NCI-H510A (cell line): ENCODE measurements at places on chromosomes 5 and 9.
A peak's percentile ranks its signal among the peaks of the same experiment; 100 is the strongest.

DNA sequence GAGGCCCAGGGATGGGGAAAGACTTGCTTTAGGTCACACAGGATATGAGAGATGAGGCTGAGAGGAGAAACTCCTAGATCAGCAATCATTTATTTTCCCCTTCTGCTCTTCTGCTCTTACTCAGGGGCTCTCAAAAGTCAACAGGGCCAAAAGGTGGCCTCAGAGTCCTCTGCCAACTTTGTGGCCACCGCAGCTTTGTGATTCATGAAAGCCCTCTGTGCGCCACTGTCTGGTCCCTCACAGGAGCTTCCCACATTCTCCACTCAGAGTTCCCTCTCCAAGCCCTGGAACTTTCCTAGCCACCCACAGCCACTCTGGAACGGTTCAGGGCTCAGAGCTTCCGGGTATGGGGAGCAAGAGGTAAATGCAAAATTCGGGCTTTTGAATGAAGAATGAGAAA is 82.4 kb downstream of the COL27A1 start:
- no peak for DNase-seq

- no peak for DNase-seq
These were observed 101.9 kb downstream of the NLN start for GRCh38 chr5:65823845-65824445.

GRCh38 chr5:150243590-150243989 is 46.0 kb downstream of the CAMK2A start:
- no peak for DNase-seq

DNA sequence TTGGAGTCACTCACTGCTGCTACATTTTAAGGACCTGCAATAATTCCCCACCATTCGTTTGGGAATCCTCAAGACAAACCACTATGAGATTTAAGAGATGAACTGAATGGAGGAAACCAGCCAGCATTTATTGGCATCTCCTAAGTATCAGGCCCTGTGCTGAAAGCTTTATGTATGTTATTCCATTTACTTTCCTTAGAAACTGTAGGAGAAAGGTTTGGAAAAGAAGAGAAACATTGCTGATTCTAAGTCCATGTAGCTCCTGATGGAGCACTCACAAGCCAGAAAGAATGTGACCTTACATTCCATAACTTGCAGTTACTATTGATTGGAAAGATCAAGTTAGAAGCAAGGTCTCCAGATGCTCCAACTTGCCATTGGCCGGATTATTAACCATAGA is 267.4 kb downstream of the GAS1 start:
- DNase-seq, result no peak

DNA sequence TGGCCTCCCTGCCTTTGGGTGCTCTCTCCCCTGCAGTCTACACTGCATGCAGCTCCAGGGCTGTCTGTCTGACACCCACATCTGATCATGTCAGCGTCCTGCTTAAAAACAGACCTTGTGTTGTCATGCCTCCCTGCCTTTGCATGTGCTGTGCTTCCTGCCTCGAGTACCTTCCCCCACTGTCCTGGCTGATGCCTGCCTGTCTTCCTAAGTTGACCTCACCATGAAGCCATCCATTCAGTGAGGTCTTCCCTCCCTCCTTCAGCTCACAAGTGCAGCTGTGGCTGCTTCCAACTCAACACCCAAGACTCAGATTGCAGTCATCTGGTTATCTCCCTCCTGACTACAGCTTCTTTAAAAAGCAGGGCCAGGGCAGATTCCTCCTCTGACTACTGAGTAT is 5.5 kb downstream of the ANGPTL2 start:
- DNase-seq, result no peak

DNA sequence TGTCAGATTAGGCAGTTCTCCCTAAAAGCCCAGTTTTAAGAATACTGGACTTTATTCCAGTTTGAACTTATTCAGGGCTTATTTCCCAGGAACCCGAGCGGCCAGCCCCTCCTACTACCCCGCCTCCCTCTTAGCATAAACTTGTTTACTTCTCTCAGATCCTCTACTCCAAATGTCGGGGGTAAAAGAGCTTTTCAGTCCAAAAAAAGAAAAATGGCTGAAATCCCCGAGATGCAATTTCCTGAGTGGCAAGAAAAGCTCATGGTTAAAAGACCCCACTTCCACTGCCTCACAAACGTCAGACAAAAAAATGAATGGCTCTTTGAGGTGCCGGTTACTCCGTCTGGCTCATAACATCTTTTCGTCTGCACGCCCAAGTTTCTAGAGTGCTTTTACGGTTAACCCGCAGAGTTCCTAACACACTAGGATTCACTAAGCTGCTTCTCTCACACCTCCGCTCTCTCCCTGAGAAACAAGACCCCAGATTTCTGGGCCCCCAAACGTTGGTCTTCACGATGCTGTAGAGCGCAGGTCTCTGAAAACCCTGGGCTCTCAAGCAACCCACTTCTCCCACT is 402 bp downstream of the BRD8 start:
- DNase-seq, result no peak

DNA sequence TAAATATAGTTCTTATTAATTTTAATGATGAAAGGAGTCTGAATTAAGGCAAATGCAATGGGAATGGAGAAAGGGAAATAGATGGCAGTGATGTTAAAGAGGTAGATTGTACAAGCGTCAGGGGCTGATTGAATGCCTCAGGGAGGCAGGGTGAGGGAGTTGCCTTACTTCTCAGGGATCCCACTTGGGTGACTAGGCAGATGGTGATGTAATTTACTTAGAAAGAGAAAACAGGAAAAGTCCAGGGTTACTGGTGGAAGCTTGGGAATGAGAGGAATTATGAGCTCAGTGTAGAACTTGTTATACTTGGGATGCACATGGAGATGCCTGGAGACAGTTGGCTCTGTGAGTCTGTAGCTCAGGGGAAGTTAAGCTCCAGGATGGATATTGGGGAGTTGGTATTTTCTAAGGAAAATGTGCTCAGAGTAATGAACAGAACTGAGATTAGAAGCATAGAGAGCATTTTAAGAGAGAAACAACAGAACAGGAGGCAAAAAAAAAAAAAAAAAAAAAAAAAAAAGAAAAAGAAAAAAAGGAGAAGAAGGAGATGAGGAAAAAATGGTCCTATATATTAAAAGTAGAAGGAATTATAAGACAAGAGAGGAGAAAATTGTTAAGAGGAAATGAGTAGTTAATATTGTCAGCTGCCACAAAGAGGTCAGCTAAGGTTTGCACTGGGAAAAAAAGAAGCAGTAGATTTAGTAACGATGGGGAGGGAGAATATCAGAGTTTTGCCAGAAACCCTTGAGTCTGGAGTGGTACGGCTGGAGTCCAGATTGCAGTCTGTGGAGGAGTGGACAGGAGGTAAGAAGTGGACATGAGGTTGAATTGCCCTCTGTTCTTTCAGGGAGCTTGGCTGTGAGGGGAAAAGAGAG is 88.0 kb upstream of the ELL2 start:
- no peak for DNase-seq

DNA sequence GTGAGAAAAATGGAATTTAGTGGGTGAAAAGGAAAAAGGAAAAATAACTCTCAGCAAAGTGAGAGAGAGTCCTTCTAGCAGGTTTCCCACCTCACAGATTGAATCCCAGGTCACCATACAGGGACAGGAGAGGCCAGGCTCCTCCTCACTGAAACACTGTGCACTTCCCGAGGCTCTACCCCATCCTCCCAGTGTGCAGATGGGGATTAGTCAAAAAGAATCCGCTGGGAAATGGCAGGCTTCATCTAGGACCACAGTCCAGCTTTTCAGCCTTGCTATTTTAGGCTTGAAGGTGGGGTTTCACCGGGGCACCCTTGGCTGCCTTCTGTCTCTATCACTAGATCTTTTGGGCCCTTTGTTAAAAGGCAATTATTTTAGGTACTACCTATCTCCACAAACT is 47.8 kb downstream of the YIPF5 start:
- no peak for DNase-seq

- DNase-seq, result no peak
These were observed 960 bp downstream of the CANX start for GRCh38 chr5:179699616-179700237.

DNA sequence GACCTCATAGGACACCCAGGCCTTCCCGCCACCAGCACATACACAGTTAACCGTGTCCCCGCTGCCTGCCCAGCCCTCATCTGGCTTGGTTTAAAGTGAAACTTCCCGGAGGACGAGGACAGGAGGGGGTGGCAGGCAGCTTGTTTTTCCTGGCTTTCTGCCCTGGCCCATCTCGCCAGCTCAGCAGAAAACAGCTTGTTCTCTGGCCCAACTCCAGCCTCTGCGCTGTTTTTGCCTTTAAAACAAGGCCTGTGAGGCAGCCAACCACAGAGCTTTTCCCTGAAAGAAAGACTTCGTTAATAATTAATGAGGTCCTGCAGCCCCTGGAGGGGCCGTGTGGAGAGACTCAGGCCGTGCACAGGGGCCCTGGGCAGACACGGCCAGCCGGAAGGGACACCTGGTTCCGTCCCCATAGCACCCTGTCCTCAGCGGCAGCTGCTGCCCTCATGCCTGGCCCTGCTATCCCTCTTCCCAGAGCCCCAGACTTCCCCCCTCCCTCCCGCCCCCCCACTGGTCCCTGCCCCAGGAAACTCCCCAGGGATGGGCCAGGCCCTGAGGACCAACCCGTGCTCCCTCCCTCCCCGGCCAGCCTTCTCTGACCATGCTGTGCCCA is 108.7 kb downstream of the RXRA start:
- peak; percentile 57 for DNase-seq

DNA sequence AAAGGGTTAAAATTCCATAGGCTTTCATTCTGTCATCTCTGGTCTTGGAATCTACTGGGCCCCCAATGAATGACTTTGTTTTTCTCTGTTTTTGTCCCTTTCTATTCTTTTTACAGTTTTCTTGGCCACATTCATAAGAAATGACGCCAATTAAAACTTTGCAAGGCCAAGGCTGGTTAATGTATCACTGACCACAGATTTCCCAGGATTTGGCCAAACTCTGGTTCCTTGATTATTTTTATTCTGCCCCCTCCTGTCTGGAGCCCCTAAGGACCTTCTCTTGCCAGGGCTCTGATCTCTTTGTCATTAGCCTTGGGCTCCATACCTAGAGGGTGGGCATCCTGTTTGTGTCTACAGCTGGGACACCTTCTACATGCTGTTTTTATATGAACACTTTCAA is 388.9 kb upstream of the PAPPA start:
- DNase-seq, result no peak

DNA sequence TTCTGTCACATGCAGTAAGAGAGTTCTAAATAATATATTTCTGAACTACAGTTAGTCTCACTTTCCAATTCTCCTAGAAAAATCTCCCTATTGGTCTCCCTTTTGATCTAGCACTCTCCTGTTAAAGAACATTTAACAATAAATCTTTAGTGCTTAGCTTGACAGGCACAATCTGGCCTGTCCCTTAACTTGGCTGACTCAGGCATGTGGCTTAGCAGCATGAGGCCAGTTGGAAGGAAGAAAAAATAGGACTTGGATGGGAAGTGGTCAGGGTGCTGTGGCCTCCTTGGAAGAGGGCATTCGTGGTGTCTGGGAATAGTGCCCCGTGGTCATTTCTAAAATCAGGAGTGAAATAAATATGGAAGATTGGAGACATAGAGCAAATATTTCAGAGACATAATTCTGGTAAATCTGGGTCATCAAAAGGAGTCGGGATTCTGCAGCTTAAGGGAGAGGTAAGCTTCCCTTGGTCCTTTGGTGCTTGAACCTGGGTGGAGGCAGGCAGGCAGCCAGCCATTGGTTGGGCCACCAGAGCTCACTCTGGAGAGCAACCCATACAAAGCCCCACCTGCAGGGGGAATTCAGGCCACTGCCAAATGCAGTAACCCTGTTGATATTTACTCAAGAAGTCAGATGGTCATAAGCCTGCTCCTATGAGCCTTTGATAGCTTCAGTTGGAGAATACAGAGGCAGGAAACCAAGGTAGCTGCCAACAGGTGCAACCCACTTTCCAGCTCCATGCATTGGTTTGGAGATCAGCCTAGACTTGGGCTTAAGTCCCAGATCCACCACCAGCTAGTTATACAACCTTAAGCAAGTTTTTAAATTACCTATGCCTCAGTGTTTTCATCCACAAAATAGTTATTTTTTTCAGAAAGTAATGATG is 28.8 kb upstream of the TLE4 start:
- DNase-seq, result no peak

DNA sequence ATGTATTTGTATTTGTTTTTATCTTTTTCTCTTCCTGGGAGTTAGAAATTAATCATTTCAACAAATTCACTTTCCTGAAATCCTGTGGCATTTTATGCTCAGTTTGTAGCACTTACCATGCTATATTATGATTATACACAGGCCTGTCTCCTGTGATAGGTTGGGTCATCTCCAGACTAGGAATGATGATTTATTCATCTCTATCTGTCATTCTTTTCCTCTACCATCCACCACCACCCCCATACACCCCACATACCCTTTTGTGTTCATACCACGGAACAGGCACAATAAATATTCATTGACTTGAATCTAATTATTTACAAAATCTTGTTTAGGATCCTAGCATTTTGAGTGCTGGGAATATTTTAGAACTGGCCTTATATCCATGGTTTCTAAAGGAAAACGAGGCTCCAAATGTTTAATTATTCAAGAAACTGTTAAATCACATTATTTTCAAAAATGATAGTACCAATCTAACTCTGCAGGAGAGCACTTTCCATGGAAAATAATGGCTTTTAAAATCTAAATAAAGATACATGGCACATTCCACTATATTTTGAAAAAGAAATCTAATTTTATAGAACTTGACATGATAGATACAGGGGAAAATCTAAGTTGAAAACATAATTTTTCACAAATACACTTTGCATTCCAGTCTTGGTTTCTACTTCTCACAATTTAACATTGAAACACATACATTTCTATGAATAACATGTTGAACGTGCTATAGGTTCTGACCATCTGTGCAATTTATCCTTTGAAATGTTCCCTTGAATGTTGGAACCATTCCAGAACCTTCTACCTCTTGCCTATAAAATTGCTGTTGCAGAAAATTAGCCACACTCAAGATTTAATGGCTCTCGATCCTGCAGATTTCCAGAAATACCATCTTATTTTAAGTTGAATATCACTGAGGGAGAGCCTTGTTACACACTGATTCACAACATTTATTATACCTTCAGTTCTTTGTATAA is 89.3 kb downstream of the STARD4 start:
- DNase-seq, result no peak

DNA sequence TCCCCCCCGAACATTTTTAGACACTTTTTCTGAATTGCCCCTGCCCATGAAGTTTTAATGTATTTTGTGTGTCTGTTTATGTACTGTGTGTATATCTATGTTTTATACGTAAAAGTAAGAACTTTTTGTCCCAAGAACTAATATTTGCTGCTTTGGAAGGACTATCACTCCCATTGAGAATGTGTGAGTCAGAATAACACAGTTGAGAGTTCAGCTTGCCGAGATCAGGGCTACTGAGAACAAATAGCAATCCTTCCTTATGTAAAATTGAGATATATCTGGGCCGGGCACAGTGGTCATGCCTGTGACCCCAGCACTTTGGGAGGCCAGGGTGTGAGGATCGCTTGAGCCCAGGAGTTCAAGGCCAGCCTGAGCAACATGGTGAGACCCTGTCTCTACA is 11.3 kb downstream of the GTF3C4 start:
- DNase-seq, result no peak

GRCh38 chr5:27124590-27124989 is 86.2 kb upstream of the CDH9 start:
- no peak for DNase-seq

GRCh38 chr5:87182649-87183048 is 85.0 kb upstream of the RASA1 start:
- DNase-seq, result no peak

GRCh38 chr5:102031711-102032110 is 264.4 kb downstream of the SLCO4C1 start:
- no peak for DNase-seq

- no peak for DNase-seq
These were observed 326.9 kb downstream of the SLIT3 start for GRCh38 chr5:168974082-168974481.
